Esophagus squamous epithelium (tissue), 5 donors: ENCODE measurements at places on chromosomes 11 and 22. TPM values are rescaled to one million over a fixed set of nuclear protein-coding genes. Genes with fewer than 3 reads are reported as not detected.

Gene NARS2
- 14.2 TPM for total RNA-seq

Gene SESN3
- total RNA-seq: 18.4 TPM

Gene CHEK2
- 17.4 TPM for total RNA-seq

Gene GAS2
- total RNA-seq: 0.15 TPM

Gene OR2AT4
- not detected for total RNA-seq

Gene MS4A15
- not detected for total RNA-seq

Gene TREH
- total RNA-seq: not detected

- DNase-seq: no peak
Measured at GRCh38 chr11:114880442-114880841, 202.1 kb downstream of the NXPE2 start.

DNA sequence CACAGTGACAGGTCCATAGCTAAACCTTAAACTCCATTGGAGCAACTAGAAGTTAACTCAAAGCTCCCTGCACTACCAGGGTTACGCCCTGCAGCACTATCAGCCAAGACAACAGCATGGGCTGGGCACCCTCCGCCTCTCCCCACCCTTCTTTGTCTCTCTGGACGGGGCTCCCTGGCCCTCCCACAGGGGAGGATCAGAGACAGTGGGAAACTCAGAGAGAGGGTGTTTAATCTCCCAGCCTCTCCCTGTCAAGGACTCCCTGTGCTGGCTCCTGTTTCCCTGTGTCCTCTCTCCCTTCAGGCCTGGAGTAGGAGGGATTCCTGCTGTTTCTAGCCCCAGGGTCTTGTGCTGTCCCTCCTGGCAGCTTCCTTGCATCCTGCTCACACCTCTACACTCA, 56.9 kb upstream of the CSNK2A3 start:
- DNase-seq: no peak

GRCh38 chr11:2444821-2445745, at the start of gene KCNQ1:
Gene KCNQ1 (plus strand): TSS chr11:2445008. CDS start chr11:2445099, 91 bp downstream.
- DNase-seq: no peak

DNA sequence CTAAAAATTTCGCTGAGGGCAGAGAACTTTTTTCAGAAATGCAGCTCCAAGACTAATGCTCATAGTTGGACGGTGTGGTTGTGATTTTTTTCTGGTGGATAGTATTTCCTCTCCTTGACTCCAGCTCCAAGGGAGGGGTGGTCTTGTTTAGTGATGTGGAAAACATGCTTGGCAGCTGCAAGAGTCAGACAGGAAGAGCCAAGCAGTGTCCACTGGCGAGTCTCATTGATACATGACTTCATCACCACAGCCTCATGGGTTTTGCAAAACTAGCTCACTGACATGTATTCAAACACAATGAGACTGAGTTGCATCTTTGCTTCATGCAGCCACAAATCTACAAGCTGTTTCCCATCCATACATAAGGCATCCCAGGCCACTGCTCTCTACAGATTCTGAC, 7.3 kb upstream of the KCNJ1 start:
- DNase-seq: no peak

- DNase-seq: no peak
Measured at GRCh38 chr11:27363576-27364117, 632 bp upstream of the CCDC34 start.

DNA sequence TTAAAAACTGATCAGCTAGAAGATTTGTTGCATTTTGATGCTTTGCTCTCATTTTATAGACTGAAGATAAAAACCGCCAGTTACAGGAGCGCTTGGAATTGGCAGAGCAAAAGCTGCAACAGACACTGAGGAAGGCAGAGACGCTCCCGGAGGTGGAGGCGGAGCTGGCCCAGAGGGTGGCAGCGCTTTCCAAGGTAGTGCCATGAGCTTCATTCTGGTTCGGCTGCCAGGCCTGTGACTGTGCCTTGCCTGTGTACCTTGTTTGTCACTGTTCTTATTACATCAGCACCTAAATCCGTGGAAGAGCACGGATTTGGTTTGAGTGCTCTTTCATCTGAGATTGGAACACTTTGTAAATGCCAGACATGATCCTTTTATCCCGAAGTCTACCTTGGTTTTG, 61.4 kb downstream of the PPFIA1 start:
- no peak for DNase-seq

DNA sequence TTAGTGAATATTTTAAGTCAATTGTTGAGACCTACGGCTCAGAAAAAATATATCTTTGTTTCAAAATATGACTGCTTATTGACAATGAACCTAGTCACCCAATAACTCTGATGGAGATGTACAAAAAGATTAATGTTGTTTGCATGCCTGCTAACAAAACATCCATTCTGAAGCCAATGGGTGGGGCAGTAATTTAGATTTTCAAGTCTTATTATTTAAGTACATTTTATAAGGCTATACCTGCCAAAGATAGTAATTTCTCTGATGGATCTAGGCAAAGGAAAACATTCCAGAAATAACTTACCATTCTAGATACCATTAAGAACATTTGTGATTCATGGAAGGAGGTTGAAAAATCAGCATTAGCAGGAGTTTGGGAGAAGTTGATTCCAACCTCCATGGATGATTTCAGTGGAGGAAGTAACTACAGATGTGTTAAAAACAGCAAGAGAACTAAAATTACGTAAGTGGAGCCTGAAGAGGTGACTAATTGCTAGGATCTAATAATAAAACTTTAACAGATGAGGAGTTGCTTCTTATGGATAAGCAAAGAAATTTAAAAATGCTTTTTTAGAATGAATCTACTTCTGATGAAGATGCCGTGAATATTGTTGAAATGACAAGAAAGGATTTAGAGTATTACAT, 26.4 kb upstream of the OR8D2 start:
- DNase-seq: no peak

DNA sequence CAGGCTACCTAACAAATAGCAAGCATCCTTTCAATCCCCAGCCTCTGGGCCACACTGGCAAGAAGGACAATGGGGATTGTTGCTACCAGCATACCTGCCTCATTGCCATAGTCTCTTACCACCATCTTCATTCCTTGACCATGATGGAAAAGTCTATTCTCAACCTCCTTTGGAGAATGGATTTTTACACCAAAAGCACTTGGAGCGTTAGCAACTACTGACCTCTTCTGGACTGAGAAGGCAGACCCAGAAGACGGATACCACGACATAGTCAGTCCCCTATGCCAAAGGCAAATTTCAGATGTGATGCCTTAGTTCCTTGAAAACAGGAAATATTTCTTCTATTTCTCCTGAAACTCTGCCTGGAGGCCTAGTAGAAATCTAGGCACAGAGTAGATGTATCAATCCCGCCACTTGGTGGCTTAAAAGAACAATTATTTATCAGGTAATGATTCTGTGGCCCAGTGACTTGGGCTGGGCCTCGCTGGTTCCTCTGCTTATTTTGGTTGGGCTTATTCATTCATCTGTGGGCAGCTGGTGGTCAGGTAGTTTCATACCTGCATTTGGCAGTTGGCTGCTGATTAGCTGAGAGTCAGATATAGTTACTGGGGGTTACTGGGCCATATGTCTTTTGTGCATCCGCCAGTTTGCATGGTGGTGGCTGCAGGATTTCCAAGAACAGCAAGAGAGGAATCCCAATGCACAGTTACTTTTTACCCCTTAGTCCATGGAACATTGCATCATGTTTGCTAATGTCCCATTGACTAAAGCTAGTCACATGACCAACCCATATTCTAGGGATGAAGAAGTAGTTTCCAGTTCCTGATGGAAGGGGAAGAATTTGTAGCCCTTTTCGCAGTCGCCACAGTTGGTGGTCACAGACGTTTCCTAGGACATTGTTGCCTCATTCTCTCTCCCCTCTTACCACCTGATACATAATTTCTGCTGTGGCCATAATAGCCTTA, 75.2 kb downstream of the DHCR7 start:
- DNase-seq: no peak

DNA sequence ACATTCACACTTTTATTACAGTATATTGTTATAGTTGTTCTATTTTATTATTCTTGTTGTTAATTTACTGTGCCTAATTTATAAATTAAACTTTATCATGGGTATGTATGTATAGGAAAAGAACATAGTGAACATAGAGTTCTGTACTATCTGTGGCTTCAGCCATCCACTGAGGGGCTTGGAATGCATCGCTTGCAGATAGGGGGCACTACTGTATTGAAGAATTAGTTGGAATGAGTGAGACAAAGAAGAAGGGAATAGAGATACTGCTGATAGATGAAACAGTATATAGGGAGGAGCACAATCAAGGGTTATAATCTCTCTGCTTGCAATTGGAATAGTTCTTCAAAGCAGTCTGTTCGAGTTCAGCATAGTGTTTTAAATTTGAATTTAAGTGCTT, 432.2 kb downstream of the RAB38 start:
- DNase-seq: no peak

- DNase-seq: no peak
Measured at GRCh38 chr11:62104816-62105653, 18.8 kb upstream of the INCENP start.

DNA sequence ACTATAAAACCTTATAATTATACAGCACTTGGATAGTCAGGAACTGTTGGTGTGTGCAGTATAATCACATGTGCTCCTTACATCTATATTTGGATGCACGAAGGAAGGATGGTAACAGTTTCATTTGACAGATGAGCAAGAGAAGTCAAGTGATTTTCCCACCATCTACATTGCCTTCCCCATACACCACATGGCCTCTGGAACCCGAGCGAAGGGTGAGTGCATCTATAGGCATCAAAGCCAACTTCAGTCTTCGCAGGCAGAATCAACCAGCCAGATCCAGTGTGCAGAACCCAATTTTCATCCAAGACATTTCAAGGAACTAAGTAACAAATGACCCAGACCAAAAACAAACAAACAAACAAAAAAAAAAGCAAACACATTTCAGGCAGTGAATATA, 85.1 kb upstream of the BLID start:
- DNase-seq: no peak

- no peak for DNase-seq
Measured at GRCh38 chr11:63892228-63892627, 24.7 kb downstream of the RCOR2 start.
